Occipital lobe (tissue), 3 donors: ENCODE measurements at places on chromosomes 7 and 10. TPM values are rescaled to one million over a fixed set of nuclear protein-coding genes. Genes with fewer than 3 reads are reported as not detected.

TUBAL3 gene
- total RNA-seq = not detected

ZPBP gene
- 0.47 TPM for total RNA-seq

EN2 gene
- total RNA-seq = not detected

GBX1 gene
- not detected for total RNA-seq

FBH1 gene
- total RNA-seq = 39.8 TPM

FZD8 gene
- 21.2 TPM for total RNA-seq

CHST12 gene
- total RNA-seq = 1.9 TPM
